SIG-M5 (cell line): ENCODE measurements at places on chromosomes 7 and 10.

DNA sequence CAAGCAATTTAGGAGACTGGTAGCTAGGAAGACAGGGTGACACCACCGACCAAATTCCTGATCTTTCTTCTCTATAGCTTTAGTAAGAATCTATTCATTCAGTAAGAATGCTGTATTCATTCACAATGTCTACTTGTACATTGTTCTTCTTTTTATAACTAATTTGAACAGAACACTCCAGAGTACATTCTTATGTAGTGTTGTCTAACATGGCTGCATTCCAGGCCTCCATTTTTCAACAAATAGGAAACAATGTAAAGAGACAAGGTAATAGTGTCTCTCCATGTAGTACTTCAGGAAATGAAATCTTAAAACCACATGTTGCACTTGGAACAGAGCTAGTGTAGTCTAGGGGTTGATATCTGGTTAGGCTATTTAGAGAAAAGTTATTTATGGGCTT, 1.8 kb downstream of the VCL start:
- no peak for DNase-seq

DNA sequence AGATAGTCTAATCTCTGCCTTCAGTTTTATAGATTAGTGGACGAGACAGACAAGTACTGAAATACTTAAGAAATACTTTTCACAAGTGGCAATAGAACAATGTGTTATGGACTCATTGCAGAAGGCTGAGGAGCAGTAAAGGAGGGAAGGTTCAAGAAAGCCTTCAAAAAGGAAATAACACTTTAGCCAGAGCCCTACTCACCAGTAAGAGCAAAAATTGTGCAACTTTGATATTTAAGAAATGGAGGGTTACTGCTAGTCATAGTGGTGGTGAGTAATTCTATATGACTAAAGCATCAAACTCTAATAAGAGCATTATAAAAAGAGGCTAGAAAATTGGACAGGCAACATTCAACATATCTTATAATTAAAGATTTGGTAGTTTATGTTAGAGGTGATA, 28.8 kb downstream of the PTPN12 start:
- peak; percentile 51 for DNase-seq

GRCh38 chr10:24208661-24209431, at the start of gene KIAA1217:
TSS of gene KIAA1217 (plus strand) at chr10:24209138. CDS start at chr10:24209194, 56 bp downstream.
- no peak for DNase-seq

DNA sequence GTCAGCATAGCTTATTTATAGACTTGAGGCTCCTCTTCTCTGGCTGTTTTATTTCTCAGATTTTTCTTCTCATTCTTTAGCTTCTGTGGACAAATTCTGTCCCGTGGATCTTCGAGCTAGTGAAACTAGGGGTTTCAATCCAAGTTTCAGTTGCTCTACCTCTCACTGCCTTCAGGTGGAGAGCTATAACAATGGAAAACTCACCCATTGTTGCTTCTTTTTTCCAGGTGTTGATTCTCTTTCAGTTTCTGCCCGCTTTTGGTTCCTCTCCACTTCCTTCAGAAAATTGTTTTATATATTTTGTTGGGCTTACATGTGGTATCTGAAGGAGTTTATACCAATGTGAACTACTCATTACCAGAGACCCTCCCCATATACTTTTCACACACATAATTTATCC, 266.1 kb downstream of the TCF7L2 start:
- DNase-seq, result no peak

DNA sequence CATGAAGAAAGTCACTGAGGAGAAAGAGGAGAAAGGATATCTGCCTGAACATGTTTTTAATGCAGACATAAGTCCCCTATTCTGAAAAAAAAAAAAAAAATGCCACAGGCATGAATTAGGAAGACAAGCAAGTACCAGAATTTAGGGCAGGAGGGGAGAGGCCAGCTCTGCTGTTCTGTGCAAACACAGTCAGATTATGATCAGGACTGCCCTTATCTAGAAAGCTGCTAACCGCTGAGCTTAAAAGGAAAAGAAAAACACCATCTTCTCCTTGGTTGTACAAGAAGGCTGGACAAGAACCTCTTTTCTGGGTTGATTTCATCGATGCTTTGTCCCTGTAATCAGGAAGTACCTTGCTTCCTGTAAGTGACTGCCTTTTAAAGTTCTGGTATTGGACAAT, 15.3 kb upstream of the PWWP2B start:
- no peak for DNase-seq

GRCh38 chr10:61391281-61391680, 61.9 kb downstream of the TMEM26 start:
- no peak for DNase-seq

- no peak for DNase-seq
These were observed 694.5 kb upstream of the PCDH15 start for GRCh38 chr10:55495555-55495954.

DNA sequence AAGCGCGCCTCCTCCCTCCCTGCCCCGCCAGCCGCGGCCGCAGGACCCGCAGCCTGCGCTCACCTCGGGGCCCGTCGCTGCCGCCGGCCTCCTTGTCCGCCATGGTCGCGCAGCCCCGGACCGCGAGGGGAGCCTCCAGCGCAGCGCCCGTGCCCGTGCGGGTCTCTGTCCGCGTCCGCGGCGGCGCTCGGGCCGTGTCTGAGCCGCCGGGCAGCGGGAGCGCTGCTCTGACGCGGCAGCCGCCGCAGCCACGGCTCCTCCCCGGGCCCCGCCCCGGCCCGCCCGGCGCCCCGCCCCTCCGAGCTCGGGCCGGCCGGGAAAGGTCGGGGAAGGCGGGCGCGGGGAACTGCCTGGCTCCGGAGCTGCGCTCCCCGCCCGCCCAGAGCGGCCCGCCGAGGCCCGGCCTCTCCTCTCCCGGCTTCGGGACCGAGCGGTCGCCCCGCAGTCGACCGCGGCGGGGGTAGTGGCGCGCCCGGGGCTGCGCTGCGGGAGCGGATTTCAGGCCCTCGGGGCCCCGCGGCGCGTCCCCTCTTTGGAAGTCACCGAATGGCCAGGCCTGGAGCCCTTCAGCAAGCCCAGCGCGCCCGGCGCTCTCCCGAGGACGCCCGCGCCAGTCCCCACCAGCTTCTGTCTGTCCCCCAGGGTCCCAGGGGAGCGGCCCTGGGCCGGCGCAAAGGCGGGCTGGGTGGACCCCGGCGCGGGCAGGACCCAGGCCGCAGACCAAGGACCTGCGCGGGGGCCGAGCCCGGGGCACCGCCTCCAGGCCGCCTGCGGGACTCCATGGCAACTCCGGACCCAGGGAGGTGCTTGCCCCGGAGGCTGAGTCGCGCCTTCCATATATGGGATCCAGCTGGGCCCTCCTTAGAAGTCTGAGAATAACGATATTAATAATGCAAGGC, at the start of gene HSPA12A:
Gene HSPA12A (minus strand): TSS at position 200 of the 899 bp plus-strand sequence. CDS start 97 bp downstream, at position 103.
- DNase-seq, result no peak

DNA sequence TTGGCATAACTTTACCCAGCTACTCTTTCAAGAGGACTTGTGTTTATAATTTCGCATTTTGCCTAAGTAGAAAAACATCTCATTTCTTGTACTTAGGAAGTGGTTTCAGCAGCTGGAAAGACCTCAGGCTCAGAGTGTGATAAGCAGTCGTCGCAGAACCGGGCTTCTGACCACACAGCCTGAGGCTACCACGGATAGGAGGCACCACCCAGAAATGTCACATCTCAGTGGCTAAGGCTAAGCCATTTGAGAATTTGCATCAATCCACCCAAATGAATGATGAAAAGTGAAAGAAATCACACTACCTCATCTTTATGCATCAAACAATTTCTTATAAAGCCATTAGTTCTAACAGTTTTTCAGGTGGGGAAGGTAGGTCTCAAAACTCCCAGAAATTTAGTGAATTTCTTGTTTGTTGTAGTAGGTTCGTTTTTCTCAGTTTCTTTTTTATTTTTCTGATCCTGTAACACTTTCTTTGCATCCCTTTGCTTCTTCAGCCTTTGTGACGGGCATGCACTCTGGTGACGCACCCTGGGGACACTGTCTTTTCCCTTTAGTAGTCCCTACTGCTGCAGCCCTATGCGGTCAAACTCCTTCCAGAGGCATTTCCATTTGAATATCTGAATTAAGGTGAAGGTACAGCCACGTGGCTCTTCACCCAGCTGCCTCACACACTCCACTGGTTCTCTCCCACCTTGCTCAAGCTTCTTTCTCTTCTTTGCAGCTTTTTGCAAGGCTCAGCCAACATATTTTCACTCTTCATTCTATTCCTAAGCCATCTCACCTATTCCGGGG, 68.5 kb downstream of the MAP3K8 start:
- DNase-seq, result no peak

DNA sequence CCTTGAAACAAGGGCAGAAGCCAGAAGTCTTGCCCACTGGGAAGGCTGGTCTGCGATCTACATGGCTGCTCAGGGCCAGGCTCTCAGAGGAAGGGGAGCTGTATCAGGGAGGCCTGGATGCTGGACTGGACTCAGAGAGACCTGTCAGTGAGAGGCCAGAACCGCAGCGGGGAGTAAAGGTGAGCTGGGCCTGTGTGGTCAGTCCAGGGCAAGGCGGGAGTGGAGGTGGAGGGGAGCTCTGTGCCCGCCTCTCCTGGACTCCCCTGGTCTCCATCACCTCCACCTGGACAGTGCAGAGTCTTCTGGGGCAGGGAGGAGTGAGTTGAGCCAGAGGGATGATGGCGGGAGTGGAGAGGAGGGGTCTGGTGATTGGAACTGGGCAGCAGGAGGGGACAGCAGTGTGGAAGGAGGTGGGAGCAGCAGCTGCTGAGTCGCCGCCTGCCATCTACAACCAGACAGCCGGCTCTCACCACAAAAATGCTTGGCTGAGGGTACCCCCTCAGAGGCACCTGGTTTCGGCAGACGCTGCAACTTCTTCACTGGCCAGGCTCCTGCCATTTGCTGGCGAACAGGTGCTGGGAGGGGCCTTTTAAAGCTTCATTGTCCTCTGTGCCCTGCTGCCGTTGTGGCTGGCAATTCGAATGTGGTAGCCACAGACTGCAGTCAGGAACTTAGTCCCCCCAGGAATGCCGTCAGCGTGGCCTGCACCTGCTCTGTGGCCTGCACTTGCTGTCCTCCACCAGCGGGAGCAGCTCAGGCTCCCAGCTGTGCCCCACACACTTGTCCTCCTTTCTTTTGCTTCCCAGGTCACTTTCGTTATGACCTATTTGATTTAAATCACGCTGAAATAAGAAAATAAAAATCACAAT, 3.5 kb downstream of the RASSF4 start:
- no peak for DNase-seq

- DNase-seq, result no peak
These were observed 25.1 kb downstream of the MINDY4 start for GRCh38 chr7:30796105-30796869.
